ENCODE measurements at places on chromosomes 6 and 20. TPM values are rescaled to one million over a fixed set of nuclear protein-coding genes. Genes with fewer than 3 reads are reported as not detected.

- no peaks in the 10 kb centered on the region for H3K36me3 ChIP-seq
- H3K27ac ChIP-seq = no peak overlapping the region
- peaks cover 9% of the 10 kb centered on the region for H3K4me1 ChIP-seq
- no peak overlapping the region for H3K4me3 ChIP-seq
Measured at GRCh38 chr6:136435101-136435500, 115.1 kb downstream of the MAP7 start.

Gene TRAPPC3L
- 1.7 TPM for total RNA-seq

Gene SEL1L2
- total RNA-seq = not detected

DNA sequence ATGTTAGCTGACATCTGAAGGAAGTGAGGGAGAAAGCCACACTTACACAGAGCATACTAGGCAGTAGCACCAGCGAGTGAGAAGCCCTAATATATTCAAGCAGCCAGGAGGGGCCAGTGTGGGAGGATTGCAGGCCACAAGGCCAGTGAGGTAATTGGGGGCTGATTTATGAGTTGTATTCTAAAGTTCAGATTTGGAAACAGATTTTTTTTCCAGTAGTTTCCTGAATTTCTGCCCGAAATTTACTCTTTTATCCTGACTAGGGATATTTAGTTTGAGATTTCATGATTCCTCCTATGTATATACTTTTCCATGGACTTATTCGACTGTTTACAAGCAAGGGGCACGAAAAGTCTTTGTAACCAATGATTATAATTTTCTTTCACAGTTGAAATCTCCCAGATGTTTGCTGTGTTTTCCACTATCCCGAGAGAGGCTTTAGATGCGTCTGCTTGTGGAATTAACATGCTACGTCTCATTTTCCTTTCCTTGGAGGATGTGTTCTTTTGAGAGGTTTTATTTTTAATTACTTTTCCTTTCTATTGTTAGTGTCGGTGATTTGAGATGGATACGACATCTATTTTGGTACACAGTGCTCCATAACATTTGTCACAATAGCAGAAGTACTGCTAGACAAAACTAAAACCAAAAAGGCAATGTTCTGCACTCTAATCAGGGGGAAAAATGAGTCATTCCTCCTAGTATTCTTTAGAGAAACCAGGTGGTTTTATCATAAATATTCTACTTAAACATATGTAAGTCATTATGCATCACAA lies 356.3 kb upstream of the HSF2 start:
- H3K27me3 ChIP-seq = no peaks in the 10 kb centered on the region
- no peaks in the 10 kb centered on the region for H3K36me3 ChIP-seq
- H3K4me3 ChIP-seq = no peak overlapping the region
- DNase-seq = no peak
- H3K4me1 ChIP-seq = peaks cover 34% of the 10 kb centered on the region
- H3K27ac ChIP-seq = peak overlapping the region; percentile 84

GRCh38 chr6:28597217-28597835 lies 71.6 kb downstream of the GPX5 start:
- H3K36me3 ChIP-seq = no peaks in the 10 kb centered on the region
- no peak for DNase-seq
- H3K27me3 ChIP-seq = peaks cover 14% of the 10 kb centered on the region
- peak overlapping the region; percentile 67 for H3K4me3 ChIP-seq
- H3K27ac ChIP-seq = no peak overlapping the region

Gene MICB
- total RNA-seq = not detected

Gene RNF39
- not detected for total RNA-seq

Gene RWDD2A
- total RNA-seq = 6.4 TPM

DNA sequence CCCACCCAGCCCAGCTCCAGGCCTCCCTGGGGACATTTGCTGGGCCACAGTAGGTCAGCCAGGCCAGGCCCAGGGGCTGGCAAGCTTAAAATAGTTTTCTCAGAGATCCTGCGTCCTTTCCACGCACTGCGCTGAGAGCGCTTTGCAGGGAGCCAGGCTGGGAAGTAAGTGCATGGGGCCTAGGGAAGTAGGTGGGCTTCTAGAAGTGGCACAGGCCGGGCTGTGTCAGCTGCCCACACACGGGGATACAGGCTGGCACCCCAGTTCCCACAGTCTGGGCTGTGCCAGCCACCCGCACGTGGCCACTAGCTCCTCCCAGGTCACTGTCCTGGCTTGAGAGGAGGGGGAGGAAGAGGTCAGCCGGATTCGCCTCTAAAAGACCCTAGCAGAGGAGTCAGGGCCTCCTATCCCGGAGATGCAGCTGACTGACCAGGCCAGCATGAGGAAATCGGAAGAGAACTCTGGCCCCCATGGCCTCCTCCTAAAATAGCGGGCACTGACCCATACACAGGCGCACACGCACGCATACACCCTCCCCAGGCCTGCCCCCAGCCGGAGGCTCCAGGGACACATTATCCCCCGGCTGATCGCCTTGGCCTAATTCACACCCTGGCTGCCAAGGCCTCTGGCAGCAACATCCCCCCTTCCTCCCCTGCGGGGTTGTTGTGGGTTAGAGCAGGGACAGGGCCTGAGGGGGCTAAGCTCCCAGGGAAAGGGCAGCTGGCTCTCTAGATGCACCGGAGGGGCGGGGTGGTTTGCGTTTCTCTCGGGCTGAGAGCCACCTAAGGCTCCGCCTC lies 5.4 kb downstream of the SLCO4A1 start:
- H3K4me1 ChIP-seq = peaks cover 26% of the 10 kb centered on the region
- peaks cover 38% of the 10 kb centered on the region for H3K27me3 ChIP-seq
- H3K27ac ChIP-seq = no peak overlapping the region
- H3K4me3 ChIP-seq = no peak overlapping the region
- DNase-seq = no peak

Gene LZTS3
- 14.2 TPM for total RNA-seq

- H3K36me3 ChIP-seq = no peaks in the 10 kb centered on the region
- H3K27me3 ChIP-seq = no peaks in the 10 kb centered on the region
- H3K27ac ChIP-seq = no peak overlapping the region
- DNase-seq = no peak
- H3K4me1 ChIP-seq = peaks cover 19% of the 10 kb centered on the region
Measured at GRCh38 chr6:81812401-81812800, 59.9 kb upstream of the TENT5A start.

DNA sequence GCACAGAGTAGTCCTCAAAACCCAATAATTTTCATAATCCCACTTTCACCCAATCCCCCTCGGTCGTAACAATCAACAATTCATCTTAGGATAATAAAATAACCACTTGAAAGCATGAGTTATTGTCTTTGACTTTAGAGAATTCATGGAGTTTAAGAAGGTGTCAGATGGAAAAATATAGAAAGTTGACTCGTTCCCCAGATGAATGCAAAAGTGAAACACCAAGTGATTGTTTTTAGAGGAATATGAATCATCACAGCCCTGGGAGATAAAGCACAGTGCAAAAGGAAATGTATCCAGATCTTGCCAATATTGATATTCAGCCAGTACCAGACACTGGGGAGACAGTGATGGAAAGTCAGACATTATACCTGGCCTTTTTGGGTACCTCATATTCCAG lies 860.5 kb downstream of the DHX35 start:
- H3K4me3 ChIP-seq = no peak overlapping the region
- no peaks in the 10 kb centered on the region for H3K36me3 ChIP-seq
- no peak overlapping the region for H3K27ac ChIP-seq
- peaks cover 1% of the 10 kb centered on the region for H3K4me1 ChIP-seq
- no peak for DNase-seq

- H3K27ac ChIP-seq = peak overlapping the region; percentile 78
- peaks cover 31% of the 10 kb centered on the region for H3K4me1 ChIP-seq
- H3K36me3 ChIP-seq = peaks cover 3% of the 10 kb centered on the region
- no peak overlapping the region for H3K4me3 ChIP-seq
- no peaks in the 10 kb centered on the region for H3K27me3 ChIP-seq
Measured at GRCh38 chr6:154758125-154758524, 24.9 kb downstream of the SCAF8 start.

- H3K27me3 ChIP-seq = no peaks in the 10 kb centered on the region
- no peak for DNase-seq
- peaks cover 4% of the 10 kb centered on the region for H3K4me1 ChIP-seq
- H3K4me3 ChIP-seq = no peak overlapping the region
- H3K27ac ChIP-seq = no peak overlapping the region
Measured at GRCh38 chr20:24163506-24163905, 174.9 kb upstream of the GGTLC1 start.

GRCh38 chr6:89941763-89942497 lies 47.7 kb downstream of the GJA10 start:
- H3K27ac ChIP-seq = no peak overlapping the region
- H3K27me3 ChIP-seq = no peaks in the 10 kb centered on the region
- DNase-seq = no peak
- no peak overlapping the region for H3K4me3 ChIP-seq
- peaks cover 2% of the 10 kb centered on the region for H3K36me3 ChIP-seq

Gene POU5F1
- total RNA-seq = 0.47 TPM

DNA sequence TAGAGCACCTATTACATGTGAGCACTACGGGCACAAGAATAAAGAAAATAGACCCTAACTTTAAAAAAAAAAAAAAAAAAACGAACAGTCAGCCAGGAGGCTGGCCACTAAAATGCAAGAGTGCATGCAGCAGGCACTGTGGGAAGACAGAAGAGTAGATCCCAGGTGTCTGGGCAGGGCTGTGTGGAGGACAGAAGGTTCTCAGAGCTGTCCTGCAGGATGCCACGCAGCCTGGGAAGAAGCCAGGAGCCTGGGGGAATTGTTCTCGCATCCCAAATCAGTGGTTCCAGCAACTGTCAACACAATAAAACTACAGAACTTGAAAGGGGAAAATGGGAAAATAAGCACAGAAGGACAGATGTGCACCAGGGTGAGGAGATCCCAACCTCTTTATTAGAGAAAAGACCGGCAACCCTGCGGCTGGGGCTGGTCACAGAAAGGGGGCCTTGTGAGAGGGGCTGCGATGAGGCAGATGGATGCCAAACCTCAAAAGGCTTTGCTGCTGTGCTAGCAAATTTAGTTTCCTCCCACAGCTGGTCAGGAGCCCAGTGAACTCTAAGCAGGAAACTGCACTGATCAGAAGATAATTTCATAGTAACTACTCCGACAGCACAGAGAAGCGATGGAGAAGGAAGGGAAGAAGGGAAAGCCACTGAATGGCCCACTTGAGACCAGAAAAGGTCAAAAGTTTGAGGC lies 30.9 kb downstream of the MAP3K5 start:
- H3K4me3 ChIP-seq = no peak overlapping the region
- peak overlapping the region; percentile 85 for H3K27ac ChIP-seq
- no peaks in the 10 kb centered on the region for H3K27me3 ChIP-seq
- DNase-seq = no peak
- no peaks in the 10 kb centered on the region for H3K36me3 ChIP-seq

Gene C4B
- total RNA-seq = 11.5 TPM

Measured in mesothelial cell of epicardium (in vitro differentiated cells).